Ovary (tissue), 10 donors: ENCODE measurements at places on chromosomes 12 and 14.

- DNase-seq: no peak
Observed at GRCh38 chr12:69433653-69434052, 36.5 kb upstream of the FRS2 start.

DNA sequence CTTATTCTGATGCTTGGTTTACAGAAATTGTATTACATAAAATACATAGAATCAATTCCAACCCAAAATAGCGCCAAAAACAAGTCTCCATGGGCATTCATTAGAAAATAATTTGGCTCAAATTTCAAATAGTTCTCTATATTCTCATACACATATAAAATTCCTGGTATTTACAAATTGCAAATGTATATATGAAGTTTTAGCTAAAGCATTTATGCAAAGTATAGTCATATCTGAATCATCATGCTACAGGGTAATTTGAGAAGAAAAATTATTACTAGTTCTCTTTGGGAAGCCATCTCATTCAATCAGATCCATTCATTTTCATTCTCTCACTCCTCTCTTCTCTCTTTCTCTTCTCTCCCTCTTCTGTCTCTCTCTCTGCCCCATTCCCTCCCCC, 257.8 kb downstream of the DPF3 start:
- DNase-seq: no peak

GRCh38 chr12:101671833-101672232, 25.6 kb upstream of the CHPT1 start:
- DNase-seq: no peak

DNA sequence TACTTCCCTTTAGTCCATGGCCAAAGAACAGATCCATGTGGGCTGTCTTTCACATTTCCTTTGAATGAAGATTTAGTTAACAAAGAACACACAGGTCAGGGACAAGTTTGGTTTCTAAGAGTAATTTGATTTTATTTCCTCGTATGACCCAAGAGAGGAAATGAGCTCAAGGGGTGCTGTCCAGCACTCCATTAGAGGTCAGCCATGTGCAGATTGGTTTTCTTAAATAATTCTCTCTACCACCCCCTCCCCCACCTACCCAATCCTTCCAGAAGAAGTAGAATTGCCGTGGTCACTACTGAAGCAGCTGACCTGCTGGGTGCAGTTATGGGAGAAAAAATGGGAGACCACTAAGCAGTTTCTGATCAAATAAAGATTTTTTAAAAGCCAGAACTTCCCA, 13.9 kb upstream of the OAS1 start:
- no peak for DNase-seq

DNA sequence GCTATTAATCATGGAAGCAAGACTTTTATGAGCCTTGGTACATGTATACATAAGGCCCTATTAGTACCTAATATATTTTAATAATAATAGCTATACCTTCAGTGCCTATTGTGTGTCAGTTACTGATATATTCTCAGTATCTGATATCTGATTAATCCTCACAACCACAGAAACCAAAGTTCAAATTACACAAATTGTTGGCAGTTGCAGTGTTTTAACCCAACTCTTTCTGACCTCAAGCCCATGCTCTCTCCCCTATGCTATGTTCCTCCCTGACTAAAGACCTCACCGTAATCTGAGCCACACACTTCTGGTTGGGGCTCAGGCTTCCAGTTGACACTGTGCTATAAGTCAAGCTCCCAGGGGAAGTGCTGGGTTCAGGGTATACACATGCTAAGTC, 214.4 kb downstream of the SPTSSA start:
- DNase-seq: no peak

GRCh38 chr12:94689646-94690036, 39.3 kb upstream of the TMCC3 start:
- DNase-seq: peak; percentile 50

DNA sequence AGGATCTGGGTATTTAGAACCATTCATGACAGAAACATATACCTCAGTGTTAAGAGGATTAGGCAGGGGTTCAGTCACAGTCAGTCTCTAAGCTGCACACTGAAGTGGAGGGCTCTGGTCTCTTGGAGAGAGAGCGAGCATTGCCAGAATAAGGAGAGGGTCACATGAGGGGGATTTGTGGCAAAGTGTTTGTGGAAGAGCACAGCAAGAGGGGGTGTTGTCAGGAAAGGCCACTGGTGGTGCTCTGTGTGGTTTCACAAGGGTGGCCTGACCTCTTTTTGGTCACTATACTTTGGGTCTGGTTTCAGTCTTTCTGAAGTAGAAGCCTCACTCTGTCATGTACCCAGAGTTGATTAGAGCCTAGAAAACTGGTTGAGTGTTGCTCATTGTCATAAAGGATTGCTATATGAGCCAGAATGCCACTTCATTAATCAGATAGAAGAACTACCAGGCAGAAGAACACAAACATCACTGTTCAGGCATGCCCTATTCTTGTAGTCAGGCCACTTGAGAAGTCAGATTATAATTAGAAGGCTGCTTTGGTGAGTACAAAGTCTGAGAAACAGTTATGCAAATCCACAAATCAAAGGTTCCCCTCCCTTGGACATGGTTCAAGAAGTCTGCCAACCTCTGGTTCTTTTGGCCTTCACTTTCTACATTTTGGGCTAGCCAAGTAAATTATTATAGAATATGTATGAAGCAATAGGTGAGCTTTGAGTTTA, 8.4 kb downstream of the TMEM19 start:
- no peak for DNase-seq

DNA sequence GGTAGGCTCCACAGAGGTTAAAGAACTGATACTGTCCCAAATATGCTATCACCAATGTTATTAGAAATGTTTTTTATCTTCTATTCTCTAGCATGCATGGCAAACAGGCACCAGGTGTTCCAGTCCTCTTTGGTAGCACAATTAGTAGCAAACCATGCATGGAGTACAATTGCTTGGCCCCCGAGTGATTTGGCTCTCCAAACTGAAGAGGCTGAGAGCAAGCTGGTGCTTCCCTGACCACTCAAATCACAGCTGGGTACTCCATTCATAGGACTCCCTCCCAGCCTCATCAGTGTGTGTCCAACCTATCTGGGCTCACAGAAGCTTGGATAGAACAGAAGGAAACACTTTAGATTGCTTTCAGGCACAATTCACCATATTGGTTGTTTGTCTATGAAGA, 93.4 kb downstream of the DIO2 start:
- DNase-seq: no peak

DNA sequence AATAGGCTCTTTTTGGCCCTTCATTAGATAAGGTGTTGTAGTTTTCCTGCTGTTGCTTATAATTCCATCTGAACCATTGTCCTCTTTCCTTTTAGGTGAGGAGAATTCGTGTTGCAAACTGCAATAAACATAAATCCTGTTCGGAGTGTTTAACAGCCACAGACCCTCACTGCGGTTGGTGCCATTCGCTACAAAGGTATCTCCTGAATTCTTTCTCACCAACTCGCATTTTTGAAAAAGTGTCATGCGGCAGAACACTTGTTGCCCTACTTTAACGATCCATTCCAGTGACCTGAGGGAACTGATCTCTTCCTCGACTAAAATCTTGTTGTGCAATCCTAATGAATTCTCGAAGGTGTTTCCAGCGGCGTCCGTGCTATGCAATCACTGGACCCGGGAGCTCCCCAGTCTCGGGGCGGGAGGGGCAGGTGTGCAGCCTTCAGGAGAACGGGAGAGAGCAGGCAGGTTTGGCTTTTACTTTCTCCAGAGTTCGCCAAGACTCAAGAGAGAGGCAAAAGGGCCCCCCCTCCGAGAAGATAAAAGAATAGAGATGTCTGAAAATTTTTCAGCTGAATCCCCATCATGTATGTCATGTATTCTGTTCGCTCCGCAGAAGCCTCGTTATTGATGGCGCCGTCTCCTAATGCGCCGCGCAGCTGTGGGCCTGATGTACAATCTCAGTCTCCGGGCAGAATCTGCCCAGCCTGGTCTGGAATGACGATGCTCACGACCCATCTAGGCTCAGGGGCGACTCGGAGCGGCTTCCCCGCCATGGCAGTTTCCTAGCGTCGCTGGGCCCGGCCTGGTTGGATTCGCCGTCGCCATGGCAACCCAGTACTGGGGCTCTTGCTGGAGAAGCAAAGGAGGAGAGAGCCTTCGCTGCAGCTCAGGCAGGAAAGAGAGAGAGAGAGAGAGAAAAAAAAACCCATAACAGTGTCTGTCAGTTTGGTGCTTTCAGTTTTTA, 38.2 kb downstream of the PLXNC1 start:
- DNase-seq: peak; percentile 88

DNA sequence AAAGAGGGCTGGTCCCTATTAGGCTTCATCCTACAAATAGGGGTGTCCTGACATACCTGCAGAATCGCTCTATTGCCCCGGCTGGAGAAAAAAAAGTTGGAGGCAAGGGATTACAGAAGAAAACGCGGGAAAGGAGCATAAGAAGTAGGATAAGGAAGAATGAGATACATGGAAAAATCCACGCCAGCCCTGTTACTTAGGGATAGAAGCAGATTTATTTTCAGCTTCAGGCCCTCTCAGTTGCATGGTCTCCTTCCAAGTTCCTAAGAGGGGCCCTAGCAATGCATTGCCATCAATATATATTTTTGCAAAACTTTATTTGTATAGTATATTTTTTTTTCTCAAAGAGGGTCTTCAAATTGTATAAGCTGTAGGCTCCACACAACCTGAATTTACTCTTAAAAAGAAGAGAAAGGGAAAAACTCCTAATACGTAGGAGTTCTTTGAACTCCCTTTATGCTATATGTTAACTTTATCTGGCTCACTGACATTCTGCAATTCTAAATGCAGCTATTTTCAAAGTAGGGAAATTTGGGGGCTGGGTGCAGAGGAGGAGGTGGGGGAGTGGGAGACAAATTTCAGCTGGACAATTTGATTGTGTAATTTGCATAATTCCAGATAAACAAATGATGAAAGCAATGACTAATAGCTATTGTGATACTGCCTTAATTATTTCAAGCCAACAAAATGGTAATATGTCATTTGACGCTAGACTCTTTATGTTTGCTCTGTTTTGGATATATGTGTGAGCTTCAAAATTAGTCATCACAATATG, 137.7 kb upstream of the TRHDE start:
- DNase-seq: no peak

DNA sequence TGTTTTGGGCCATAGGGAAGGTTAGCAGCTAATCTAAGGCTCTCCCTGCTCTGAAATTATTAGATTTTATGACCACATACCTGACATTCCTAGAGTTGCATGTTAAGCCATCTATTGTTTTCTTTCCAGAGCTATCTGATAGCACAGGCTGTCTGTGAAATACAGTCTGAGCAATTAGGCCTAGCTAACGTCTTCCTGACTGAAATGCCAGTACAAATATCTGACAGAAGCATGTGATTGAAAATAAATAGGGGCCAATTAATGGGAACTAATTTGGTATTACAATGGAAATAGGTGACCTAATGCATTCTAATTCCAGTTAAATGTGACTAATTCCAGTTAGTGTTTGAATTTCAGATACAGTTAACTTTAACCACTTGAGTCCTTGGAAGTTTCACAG, 115.2 kb downstream of the C12orf75 start:
- no peak for DNase-seq

- no peak for DNase-seq
Observed at GRCh38 chr14:97458661-97459579, 661.7 kb downstream of the VRK1 start.

GRCh38 chr12:15603474-15604085, 185.6 kb downstream of the EPS8 start:
- no peak for DNase-seq

DNA sequence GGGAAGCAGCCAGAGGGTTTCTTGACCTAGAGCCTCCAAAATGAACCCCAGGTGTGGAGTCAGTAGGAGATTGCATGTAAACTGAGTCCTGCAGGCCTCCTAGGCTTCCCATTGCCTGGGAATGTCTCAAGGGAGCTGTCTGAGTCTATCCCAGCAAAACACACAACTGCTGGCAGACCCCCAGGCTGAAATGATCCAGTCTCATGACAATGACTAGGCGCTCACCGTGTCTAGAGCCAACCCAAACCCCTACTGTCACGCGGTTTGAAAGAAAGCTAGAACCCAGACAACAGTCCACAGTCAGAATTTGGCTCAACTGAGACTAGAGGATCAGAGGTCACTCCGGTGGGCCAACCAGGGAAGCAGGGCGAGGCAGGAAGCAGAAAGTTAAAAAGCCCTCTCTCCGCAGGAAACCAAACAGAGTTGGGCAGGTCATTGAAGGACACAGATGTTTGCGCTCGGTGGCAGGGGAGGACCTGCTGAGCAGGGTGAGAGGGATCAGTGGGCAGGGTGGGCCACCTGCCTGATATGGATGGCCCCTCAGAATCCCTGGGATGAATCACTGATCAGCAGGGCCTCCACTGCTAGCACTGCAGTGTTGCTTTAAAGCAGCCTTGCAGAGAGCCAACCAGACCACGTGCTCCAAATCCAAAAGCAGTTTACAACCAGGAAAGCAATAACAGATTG, 23.8 kb downstream of the ACTN1 start:
- no peak for DNase-seq

- no peak for DNase-seq
Observed at GRCh38 chr12:79997096-79997791, 62.3 kb upstream of the PPP1R12A start.

DNA sequence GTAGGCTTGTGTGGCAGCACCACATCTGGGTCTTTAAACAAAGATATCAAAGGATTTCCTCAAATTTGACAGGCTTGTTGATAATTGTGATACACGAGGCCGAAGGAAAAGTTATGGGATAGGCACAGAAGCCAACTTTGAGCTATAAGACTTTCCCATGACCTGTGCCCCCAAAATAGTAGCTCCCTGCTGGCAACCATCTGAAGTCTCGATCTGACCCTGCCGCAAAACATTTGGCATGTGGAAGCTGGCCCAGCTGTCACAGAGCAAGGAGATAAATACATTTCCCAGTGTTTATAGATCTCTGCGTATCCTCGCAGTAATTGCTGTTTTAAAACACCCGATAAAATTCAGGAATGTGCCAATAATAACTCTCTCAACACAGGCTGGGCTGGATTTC, 26.4 kb upstream of the RGS6 start:
- no peak for DNase-seq

DNA sequence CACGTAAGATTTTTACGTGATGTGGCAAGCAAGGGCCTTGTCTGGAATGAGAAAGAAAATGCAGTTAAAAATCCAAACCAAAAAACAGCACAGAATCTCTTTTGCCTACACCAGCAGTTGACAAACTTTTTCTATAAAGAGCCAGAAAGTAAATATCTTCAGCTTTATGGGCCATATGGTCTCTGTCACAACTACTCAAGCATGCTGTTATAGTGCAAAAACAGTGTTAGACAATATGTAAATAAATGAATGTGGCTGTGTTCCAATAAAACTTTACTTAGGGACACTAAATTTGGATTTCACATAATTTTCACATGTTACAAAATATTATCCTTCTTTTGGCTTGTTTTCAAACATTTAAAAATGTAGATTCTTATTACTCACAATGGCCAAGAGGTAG, 6.2 kb upstream of the ELK3 start:
- DNase-seq: no peak

GRCh38 chr12:63103494-63104131, 47.4 kb downstream of the AVPR1A start:
- no peak for DNase-seq

GRCh38 chr12:3445119-3445978, 45.7 kb upstream of the PRMT8 start:
- DNase-seq: no peak

GRCh38 chr14:105876158-105876557, 349.8 kb downstream of the TMEM121 start:
- DNase-seq: no peak
